Psoas muscle (tissue), 8 donors: ENCODE measurements at places on chromosomes 7 and 10. TPM values are rescaled to one million over a fixed set of nuclear protein-coding genes. Genes with fewer than 3 reads are reported as not detected.

Gene WEE2
- not detected for total RNA-seq

DNA sequence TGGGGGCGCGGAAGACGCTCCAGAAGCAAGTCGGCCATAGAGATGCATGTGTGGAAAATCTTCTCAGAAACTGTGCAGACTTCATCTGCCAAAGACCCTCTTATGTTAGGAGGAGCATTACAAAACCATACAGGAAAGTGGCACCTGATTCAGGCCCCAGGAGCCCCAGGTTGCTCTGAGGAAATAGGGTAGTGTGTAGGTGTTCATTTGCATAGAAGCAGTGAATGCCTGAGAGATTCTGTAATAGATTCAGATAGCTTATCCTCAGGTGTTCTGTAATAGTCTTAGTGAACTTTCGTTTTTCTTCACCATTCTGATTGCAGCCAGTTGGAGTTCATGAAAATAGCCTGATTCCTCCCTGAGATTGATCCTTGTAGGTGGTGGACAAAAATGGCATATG lies 106.4 kb upstream of the GJD4 start:
- no peak for DNase-seq

DNA sequence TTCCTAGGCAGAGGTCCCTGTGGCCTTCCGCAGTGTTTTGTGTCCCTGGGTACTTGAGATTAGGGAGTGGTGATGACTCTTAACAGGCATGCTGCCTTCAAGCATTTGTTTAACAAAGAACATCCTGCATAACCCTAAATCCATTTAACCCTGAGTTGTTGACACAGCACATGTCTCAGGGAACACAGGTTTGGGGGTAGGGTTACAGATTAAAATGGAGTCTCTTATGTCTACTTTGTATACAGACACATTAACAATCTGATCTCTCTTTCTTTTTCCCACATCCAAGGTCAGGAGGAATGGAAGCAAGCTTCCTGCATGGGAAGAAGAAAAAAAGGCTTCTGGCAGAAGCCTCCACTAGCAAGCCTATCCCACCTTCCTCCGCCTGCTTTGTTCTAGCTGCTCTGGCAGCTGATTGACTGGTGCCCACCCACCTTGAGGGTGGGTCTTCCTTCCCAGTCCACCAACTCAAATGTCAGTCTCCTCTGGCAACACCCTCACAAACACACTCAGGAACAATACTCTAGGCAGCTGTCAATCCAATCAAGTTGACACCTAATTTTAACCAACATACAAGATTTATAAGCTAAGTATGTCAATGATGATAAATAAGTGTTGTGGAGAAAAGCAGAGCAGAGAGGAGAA lies 176.5 kb upstream of the CCZ1B start:
- DNase-seq, result no peak

- peak; percentile 85 for DNase-seq
Observed at GRCh38 chr7:158829021-158829341, 328 bp downstream of the ESYT2 start.

Gene ACHE
- total RNA-seq, result 32.7 TPM

GRCh38 chr7:27548304-27548703 lies 114.4 kb downstream of the HIBADH start:
- no peak for DNase-seq

DNA sequence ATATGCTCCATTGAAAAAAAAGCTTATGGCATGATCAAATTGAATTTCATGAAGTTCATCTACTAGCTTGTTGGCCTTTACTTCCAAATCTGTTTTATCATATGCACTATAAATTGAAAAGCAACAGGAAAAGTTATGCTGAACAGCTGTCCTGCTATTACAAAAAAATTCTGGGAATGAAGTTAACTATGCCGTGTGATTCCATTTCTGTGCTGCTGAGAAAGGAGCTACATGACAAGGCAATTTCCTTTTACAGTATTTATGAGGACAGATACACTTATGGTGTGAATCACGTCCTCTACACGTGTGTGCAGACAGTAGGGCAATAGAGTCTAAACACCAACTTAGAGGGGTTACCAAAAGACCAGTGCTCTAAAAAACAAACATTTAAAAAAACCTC lies 426.5 kb upstream of the AKR1E2 start:
- DNase-seq, result no peak

DNA sequence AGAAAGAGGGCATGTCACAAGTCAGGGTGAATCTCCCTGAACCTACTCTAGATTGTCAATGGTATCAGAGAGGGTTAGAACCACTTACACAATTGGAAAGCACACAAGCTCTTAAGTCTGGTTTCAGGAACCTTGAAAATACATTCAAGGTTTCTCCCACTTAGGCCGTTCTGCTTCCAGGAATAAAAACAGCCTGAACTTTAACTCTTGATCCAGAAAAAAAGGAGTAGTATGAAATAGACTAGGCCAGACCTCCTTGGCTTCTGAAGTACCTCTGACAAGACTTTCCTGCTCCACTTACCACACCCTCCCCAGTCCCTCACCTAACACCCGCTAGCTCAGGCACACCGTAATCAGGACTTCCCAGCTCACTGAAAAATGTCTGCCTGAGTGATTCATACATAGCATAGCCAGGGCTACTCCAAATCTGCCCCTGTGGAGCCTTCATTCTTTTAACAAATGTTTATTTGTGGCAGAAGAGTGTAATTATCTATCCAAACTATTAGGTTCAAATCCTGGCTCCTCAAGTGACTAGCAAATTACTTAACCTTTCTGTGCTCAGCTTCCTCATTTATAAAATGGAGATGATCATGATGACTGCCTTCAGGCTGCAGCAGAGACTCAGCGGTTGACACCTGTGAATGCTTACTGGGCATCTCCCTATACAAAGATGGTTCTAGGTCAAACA lies 30.3 kb upstream of the IL6 start:
- no peak for DNase-seq

DNA sequence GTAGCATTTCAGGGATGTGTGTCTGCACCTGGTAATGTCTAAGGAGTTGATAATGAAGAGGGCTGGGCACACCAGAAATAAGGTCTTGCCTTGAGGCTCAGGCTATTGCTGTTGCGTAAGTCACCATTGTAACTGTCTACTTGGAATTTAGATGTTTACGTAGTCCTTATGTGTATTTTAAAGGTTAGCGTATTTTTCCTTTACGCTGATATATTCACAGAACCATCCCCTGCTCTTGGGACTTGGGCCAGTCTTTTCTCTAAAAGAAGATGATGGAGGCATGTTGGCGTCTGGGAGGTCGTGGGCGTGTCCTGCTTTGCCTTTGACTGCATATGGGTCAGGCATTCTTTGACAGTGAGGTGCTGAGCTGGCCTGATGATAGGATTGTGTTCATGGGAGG lies 14.7 kb downstream of the WDR37 start:
- no peak for DNase-seq

Gene CLCN1
- 3.6 TPM for total RNA-seq

GRCh38 chr10:101968286-101968939 lies 87.6 kb downstream of the ARMH3 start:
- DNase-seq, result no peak

Gene PRRT4
- 2.0 TPM for total RNA-seq

GRCh38 chr7:37081436-37081835 lies 357.1 kb upstream of the AOAH start:
- DNase-seq, result no peak

DNA sequence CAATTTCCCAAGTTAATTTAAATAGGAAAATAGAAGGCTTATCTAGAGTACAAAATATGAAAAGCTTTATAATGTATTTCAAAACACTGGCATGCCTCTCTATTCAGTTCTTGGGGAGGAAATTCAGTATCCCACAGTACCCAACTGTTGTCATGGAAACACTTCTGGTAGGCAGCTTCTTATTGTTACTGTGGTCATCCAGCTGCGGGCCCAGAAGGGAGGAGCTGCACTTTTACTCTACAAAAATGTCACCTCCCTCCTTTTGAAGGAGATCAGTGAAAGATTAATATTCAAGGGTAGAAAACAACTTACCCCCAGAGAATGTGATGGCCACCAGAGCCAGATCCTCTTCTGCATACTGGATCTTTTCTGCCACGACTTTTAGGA lies 202.8 kb downstream of the RAPGEF5 start:
- DNase-seq, result no peak
